Inflammatory macrophage (primary cell): ENCODE measurements at places on chromosomes 12 and 14.

GRCh38 chr14:65961004-65961403, 525.2 kb upstream of the CCDC196 start:
- DNase-seq: peak; percentile 69

DNA sequence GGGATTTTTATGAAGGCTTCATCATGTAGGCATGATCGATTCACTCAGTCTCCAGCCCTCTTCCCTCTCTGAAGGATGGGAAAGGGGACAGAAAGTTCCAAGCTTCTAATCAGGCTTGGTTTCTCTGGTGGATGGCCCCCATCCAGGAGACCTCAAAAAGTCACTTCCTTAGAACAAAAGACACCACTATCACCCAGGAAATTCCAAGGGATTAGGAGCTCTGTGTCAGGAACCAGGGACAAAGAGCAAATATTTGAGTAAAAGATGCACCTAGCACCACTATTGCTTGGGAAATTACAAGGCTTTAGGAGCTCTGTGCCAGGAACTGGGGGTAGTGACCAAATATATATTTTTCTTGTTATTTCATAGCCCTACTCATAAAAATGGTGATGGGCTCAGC, 33.6 kb upstream of the TMX1 start:
- no peak for DNase-seq

- no peak for DNase-seq
Measured at GRCh38 chr12:47551426-47551851, 154.4 kb downstream of the RPAP3 start.

DNA sequence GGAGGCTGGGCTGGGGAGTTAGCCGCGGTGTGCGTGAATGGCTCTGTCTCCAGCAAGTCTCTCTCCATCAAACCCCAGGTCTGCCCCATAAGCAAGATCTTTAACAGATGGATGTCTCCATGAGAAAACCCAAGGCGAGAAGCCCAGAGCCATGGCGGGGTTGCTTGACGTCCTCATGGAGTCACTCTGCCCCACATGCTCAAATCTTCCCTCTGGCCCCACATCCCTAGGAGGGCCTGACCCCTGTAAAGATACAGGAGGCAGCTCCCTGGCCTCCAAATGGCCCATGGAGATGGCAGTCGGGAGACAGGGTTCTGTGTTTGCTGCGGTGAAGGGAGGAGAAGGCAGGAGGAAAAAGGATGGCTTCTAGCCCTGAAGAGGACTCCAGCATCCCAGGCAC, 49.3 kb downstream of the C14orf132 start:
- DNase-seq: no peak

- no peak for DNase-seq
Measured at GRCh38 chr12:39032448-39032847, 127.1 kb upstream of the CPNE8 start.
